ENCODE measurements at places on chromosomes 11 and 22. TPM values are rescaled to one million over a fixed set of nuclear protein-coding genes. Genes with fewer than 3 reads are reported as not detected.

DNA sequence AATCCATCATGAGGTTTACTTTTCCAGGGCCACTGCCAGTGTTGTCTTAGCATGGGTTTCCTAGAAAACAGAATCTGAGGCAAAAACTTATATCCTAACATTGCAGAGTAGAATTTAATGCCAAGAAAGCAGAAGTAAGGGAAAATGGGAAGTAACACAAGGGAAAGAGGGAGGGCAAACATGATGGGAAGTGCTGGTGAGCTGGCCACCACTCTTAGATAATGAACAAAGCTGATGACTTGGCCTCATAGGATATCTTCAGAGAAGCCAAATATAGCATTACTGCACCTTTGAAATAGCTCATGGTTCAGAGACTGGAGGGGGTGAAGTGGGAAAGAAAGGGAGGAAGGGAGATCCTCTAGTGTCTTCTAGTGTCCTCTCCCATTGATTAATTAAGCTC, 24.8 kb upstream of the CALCB start:
- DNase-seq, result no peak

DNA sequence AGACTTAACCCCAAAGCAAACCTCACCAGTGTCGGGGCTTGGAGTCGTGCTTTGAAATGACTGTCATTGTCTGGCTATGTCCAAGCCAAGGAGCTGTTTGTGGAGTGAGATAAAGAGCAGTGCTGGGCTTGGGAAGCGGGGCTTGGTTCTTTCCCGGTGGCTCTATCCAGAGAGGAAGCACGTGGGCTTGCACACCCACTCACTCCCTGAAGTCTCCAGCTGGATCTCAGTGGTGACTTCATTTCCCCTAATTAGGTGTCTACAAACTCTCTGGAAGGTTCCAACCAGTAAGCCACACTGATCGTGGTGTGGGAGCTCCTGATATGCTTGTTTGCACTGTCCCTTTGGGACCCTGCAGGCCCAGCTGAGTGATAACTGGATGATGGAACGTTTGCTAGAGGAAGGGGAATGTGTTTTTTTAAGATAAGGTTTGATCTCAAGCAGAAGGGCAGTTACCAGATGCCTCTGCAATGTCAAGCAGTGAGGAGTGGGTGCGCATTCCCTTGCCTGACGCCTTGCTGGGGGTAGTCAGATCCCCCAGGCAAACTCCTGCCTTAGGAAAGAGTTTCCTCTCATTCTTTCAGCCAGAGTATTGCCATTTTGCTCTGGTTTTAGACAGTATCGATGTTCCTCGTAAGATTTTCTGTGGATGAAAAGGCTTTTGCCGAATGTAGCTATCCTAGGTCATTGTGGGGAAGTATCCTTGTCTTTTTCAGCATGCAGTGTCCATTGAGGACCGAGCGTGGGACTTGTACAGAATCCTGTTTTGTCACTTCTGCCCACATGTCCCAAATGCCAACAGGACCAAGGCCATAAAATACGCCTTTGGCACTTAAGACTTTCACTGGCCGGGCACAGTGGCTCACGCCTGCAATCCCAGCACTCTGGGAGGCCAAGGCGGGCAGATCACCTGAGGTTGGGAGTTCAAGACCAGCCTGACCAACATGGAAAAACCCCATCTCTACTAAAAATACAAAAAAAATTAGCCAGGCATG, 90.9 kb downstream of the MICAL2 start:
- DNase-seq, result peak; percentile 99

DNA sequence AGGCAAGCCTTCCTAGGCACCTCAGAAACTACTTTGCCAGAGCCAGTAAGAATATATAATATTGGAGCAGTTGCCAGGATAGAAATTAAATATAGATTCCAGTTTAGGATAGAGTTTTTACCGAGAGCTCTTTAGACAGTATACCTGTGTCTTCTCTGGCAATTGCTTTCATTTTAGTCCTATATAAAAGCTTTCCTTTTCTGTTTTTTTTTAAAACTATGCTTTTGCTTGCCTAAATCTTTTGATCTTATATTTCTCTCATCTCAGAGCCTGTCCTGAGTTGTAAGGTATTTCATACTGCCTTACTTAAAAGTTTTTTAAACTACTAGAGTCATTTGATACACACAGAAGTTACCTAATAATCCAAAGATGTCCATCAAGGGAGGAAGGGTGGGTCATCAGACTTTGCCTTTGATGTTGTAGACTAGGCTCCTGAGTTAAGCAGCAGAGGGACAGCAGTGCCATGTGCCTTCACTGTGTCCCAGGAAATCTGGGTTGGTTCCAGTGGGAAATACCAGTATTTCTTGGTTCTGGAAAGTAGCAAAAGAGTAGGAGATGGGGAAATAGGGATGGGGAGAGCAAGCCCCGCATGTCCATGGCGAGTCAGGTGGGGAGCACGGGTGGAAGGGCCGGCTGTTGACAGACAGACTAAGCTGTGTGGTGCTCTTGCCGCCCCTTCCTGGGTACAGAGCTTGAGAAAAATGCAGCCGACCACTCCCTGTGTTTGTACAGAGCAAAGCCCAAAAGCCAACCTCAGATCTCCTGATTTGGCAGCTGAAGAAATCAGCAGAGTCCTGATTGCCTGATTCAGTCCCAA, 11.2 kb downstream of the MCAM start:
- no peak for DNase-seq

DNA sequence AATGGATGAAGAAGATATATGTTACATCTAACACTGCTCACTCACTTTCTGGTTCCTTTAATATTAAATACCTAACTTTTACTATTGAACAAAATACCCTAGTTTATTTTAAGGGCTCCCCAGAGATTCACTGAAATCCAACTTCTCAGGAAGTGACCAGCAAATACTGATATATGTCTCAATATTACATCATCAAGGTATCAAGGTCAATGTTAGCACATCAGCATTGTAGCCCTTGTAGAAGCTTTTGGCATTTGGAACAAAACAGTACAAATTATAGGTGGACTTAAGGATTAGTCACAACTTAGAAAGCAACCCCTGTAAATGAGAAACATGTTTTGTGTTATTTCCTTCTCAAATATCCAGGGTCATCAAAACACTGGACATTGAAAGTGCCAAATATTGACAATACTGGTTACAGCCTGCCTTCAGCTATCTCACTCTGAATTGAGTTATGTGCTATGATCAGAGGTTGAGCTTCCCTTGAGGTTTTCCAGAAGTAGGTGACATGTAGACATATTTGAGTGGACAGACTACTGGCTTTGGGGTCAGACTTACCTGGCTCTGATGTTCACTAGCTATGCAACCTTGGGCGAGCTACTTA, 1.9 kb upstream of the ATL3 start:
- no peak for DNase-seq

DNA sequence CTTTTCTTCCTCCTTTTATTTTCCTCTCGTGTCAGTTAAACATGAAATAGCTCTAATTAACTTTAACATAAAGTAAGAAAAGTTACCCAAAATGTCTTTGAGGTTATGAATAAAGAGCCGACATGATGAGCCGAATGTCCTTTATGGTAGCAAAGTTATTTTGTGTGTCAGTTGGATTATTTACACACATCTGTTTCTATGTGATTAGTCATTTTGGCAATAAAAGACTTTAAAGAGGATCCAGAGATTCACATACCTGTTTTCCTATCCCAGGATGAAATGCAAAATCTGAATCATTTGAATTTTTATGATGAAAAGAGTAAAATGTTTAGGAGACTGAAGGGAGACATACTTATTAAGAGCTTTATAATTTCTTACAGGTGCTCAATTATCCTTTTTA, 34.0 kb upstream of the TECTA start:
- no peak for DNase-seq

DNA sequence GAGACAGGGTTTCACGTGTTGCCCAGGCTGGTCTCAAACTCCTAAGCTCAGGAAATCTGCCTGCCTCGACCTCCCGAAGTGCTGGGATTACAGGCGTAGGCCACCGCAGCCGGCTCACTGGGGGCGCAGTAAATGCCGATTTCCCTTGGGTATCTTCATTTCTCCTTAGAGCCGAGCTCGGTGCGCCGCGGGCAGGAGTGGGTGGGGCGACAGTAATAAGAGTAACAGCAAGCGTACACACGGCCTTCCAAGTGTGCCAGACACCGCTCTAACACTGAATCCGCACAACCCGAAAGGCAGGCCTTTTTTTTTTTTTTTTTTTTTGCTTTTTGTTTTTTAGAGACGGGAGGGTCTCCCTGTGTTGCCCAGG, 500 bp upstream of the ADSL start:
- peak; percentile 52 for DNase-seq

- DNase-seq, result no peak
These were observed 7.4 kb downstream of the HBG1 start for GRCh38 chr11:5242208-5242607.

- DNase-seq, result peak; percentile 86
These were observed 8.0 kb downstream of the RNF121 start for GRCh38 chr11:71936825-71937224.

DNA sequence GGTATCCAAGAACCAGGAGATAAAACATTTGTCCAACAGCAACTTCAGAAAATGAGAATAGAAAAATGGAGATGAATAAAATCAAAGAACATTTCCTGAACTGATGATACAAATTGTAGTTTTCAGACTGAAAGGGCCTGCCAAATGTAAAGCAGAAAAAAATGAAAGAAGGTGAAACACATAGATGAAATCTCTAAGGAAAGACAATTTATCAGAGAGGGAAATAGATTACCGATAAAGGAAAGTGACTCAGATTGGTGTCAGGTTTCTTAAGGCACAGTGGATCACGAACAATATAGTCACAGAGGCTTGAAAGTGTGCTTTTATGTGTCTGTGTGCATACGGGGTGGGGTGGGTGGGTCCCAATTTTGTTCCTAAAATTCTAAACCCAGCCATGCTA, 4.1 kb upstream of the STT3A start:
- DNase-seq, result peak; percentile 48

- DNase-seq, result no peak
These were observed 63.0 kb downstream of the RELT start for GRCh38 chr11:73439002-73439843.

DNA sequence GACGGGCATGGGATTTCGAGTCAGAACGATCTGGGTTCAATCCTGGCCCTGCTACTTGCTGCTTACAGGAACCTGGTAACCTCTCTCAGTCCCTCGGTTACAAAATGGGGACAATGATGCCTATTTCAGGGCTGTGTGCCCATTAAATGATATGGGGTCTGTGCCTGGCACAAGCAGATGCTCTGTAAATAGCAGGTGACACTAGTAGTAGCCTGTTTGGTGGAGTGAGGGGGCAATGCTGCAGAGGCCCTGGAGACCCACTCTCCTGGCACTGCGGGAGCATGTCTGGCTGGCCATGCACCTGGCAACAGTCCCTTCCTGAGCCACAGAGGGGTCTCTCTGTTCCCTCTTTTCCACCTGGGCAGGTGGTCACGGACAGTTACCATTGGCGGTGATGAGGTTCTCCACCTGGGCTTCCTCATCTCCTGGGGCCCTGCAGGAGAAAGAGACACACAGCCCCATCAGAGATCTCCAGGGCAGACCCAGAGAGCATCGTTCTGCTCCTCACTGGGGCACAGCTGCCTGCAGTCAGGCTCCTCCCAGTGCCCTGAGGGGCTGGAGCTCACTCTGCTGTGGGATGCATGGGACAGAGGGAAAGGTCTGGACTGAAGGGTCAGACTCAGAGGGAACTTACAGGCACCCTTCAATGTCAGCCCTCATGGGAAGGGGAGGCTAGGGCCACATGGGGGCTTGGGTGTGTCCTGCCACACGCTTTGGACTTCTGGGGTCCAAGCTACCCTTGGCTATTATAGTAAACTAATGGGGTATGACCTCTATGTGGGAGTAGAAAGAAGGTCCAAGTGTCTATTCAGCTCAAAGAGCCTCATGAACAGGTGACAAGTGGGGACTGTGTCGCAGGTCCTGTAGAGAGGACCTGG, 15.6 kb upstream of the FXYD2 start:
- no peak for DNase-seq

- peak; percentile 76 for DNase-seq
These were observed 911.9 kb downstream of the METTL15 start for GRCh38 chr11:29019960-29020683.

DNA sequence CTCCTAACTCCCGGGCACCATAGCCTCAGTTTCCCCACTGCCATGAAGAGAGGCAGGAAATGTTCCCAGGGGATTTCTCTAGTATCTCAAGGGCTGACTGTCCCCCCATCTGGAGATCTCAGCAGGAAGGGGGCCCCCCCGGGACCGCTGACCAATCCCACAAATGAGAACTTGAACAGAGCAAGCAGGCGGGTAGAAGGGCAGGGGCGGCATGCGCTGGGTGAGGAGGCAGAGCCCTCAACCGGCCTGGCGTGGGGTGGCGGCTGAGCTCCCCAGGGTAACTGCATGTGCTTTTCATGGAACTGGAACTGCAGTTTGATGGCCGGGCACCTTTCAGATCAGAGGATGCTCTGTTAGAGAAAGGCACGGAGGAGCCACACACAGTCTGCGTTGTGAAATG, 144.5 kb downstream of the CTTN start:
- no peak for DNase-seq

GRCh38 chr11:115745610-115746512, 241.6 kb upstream of the CADM1 start:
- no peak for DNase-seq

DNA sequence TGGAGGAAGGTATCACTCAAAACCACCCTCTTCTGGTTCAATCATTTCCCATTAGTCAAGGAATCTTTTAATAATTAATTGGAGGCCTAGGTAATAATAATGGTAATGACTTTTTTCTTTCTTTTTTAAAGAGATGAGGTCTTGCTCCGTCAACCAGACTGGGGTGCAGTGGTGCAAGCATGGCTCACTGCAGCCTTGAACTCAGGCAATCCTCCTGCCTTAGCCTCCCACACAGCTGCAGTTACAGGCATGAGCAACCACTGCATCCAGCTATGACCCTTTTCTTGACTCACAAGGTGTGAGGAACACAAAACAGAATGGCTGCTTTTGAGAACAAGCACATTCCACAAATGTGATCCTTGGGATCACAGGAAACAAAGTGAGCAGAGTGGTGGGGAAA, 3.6 kb downstream of the POLDIP3 start:
- no peak for DNase-seq

DNA sequence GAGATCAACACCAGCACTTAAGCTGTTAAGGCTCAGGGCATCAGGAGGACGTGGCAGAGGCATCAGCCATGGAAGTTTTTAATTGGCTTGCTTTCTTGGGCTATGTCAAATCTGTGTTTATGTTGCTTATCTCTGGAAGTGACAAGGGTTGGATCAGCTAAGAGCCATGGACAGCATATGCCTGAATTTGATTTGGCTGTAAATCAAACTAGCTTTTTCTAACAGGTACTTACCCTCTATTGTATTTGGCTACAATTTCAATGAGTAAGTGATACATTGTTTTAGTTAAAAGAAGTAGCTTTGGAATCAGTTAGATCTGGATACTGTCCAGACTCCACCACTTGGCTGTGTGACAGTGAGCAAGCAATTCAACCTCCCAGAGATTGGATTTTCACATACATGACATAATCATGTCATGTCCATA, 936.6 kb downstream of the OPCML start:
- DNase-seq, result peak; percentile 10

- DNase-seq, result no peak
These were observed 103.5 kb downstream of the USP35 start for GRCh38 chr11:78292109-78292803.

POTEH gene
- total RNA-seq, result not detected

FAR1 gene
- 115 TPM for total RNA-seq

P2RY6 gene
- 0.05 TPM for total RNA-seq

DDT gene
- 121 TPM for total RNA-seq

DBX1 gene
- not detected for total RNA-seq

MYBPC3 gene
- not detected for total RNA-seq
